ENCODE measurements at places on chromosomes 4 and X. TPM values are rescaled to one million over a fixed set of nuclear protein-coding genes. Genes with fewer than 3 reads are reported as not detected.

Gene CCNI
- 152 TPM for total RNA-seq

Gene MUC7
- total RNA-seq = not detected

Gene NAA15
- 71.5 TPM for total RNA-seq

GRCh38 chr4:155207534-155208257 lies 740 bp upstream of the NPY2R start:
- no peak for DNase-seq
- peaks cover 30% of the 10 kb centered on the region for H3K27me3 ChIP-seq
- no peak overlapping the region for H3K4me3 ChIP-seq

Gene RNF113A
- total RNA-seq = 21.6 TPM

Gene SMIM43
- not detected for total RNA-seq

DNA sequence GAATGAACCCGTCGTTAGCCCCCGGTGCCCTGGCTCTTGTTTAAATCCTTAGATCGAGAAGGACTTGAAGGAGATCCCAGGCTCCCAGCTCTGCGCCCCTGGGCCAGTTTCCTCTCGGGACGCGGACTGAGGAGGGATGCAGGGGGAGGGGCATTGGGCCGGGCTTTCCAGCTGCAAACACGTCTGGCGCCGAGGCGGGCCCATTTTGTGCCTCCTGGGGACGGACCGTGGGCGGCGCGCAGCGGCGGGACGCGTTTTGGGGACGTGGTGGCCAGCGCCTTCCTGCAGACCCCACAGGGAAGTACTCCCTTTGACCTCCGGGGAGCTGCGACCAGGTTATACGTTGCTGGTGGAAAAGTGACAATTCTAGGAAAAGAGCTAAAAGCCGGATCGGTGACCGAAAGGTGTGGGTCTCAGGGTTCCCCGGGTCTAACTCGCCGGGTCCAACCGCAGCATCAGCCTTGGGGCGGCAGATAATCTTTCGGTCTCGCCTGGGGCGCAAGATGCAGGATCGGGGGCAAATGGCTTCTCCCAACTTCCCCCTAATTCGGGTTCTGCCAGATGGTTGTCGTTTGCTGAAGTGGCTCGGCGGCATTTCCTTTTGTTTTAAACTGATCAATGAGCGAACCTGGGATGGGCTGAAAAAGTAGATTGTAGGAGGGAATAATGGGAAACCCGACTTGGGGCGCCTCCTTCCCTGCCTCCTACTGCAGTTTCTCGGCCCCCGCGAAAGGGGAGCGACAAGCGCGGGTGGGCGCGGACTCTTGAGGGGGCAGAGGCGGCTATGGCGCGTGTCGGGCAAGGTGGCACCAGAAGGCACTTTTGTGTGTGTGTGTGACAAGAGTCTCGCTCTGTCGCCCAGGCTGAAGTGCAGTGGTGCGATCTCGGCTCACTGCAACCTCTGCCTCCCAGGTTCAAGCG lies 2.9 kb downstream of the PDGFRA start:
- H3K27ac ChIP-seq = no peak overlapping the region
- H3K27me3 ChIP-seq = peaks cover 40% of the 10 kb centered on the region
- no peaks in the 10 kb centered on the region for H3K36me3 ChIP-seq

DNA sequence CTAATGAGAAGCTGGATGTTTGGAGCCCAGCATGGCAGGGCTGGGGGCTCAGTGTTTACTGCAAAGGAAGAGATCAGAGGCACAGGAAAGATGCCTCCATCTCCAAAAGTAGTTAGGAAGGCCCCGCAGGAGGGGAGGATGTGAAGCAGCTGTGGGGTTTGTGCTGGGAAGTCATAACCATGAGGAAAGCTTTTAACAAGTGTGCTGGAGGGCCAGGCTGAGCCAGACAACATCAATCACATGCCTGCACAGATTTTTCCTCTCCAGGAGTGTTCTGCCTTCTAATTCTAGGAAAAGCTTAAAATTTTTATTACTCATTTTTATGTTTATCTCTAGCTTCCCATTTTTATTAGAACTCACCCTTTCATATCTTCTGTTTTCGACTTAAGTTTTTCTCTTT lies 65.4 kb downstream of the GPR82 start:
- H3K36me3 ChIP-seq = no peaks in the 10 kb centered on the region
- peaks cover 5% of the 10 kb centered on the region for H3K4me1 ChIP-seq
- H3K27ac ChIP-seq = no peak overlapping the region

Gene MAOA
- total RNA-seq = 1.8 TPM

DNA sequence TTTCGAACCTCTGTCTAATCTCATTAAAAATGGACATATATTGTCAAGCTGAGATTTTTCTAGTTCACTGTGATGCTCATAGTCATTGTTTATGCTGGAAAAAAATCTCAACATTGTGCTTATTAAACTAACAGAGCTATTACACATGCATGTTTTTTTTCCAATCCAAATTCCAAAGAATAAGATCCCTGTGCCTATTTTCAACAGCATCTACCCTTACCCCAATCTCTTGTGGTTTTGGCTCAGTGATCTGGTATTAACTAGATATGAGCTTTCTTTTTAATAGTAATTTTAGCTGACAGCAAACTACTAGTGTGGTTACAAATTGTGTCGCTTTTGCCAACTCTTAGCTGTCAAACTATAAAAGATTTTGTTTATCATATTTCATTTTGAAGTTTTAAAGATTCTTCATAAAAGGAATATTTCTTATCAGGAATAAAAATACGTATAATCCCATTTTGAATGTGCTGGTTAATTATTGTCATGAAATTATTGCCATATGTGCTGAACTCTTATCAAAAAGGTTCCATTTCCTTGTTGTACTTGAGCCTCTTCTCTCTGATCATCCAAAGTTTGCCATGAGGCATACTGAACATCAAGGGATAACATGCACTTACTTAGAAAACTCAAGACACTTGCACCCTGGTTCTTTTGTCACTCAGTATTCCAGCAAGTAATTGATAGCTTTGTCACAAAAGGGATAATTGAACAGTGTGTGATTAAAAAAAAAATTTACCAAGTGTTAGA lies 241.2 kb downstream of the ARHGAP24 start:
- H3K4me1 ChIP-seq = no peaks in the 10 kb centered on the region
- no peak overlapping the region for H3K4me3 ChIP-seq
- H3K27me3 ChIP-seq = no peaks in the 10 kb centered on the region

DNA sequence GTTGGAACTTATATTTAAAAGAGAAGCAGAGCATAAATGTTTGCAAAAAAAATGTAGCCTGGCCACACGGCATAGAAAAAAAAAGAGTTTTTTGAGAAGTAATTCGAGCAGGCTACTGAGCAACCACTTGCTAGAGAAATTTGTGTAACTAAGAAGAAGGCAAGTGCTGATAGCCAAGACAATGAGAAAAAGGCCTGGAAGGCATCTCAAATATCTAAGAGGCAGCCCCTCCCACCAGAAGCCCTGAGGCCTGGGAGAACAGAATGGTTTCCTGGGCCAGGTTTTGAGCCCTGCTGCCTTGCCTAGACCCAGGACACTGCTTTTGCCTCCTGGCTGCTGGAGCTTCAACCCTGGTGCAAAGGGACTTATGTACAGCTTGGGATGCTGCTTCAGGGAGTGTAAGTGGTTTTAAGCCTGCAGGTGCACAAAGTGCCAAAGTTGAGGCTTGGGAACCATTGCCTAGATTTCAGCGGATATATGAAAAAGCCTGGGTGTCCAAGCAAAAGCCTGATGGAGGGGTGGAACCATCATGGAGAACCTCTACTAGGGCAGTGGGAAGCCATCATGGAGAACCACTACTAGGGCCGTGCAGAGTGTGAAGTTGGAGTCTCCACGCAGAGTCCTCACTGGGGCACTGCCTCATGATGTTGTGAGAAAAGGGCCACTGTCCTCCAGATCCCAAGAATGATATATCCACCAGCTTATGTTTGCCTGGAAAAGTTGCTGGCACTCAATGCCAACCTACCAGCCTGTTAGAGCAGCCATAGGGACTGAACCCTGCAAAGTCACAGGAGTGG lies 9.7 kb downstream of the TECRL start:
- peaks cover 13% of the 10 kb centered on the region for H3K36me3 ChIP-seq
- no peak overlapping the region for H3K4me3 ChIP-seq
- DNase-seq = no peak
- H3K27ac ChIP-seq = no peak overlapping the region

Gene ETDB
- total RNA-seq = not detected

GRCh38 chr4:139267301-139267700 lies 12.7 kb downstream of the MGARP start:
- H3K4me3 ChIP-seq = peak overlapping the region; percentile 80
- H3K27me3 ChIP-seq = no peaks in the 10 kb centered on the region
- DNase-seq = no peak
- peaks cover 16% of the 10 kb centered on the region for H3K4me1 ChIP-seq
- peak overlapping the region; percentile 72 for H3K27ac ChIP-seq
- no peaks in the 10 kb centered on the region for H3K36me3 ChIP-seq

Gene ARHGEF38
- total RNA-seq = not detected

DNA sequence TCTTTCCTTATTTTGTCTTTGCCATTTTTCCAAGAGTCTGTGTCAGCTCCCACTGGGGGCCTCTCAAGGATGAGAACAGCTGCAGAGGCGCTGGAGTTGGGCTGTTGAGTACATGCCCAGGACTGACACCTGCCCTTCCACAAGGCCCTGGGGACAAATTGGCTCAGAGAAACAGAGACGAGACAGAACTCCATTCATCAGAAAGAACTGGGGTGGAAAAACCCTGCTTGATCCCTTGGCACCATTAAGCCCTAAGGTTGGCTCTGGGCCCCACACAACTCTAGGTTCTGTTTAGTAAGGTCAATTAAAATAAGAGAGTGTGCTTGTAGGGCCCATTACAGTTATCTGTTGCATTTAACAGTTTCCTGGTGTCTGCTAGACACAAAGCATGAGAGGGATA lies 63.6 kb downstream of the DCX start:
- H3K4me1 ChIP-seq = no peaks in the 10 kb centered on the region
- H3K4me3 ChIP-seq = no peak overlapping the region
- H3K36me3 ChIP-seq = no peaks in the 10 kb centered on the region
- no peak for DNase-seq
- no peaks in the 10 kb centered on the region for H3K27me3 ChIP-seq
- no peak overlapping the region for H3K27ac ChIP-seq

DNA sequence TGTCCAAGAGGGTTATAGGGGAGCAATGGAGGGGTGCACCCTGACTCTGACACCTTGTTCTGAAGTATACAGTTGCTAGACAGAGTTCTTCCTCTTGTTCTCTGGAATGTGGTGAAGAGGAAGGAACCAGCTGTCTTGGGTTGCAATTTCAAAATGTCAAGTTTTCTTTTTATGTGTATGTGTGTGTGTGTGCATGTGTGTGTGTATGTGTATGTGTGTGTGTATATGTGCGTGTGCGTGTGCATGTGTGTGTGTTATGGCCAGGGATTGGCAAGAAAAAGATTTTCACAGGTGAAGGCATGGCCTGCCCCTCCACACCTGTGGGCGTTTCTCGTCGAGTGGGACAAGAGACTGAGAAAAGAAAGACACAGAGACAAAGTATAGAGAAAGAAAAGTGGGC lies 81.6 kb upstream of the ADGRA3 start:
- no peak overlapping the region for H3K4me3 ChIP-seq
- no peak for DNase-seq
- no peaks in the 10 kb centered on the region for H3K4me1 ChIP-seq
- H3K27ac ChIP-seq = no peak overlapping the region
- no peaks in the 10 kb centered on the region for H3K36me3 ChIP-seq

GRCh38 chr4:163462556-163462955 lies 11.0 kb downstream of the TKTL2 start:
- DNase-seq = no peak
- H3K27me3 ChIP-seq = peaks cover 27% of the 10 kb centered on the region
- no peak overlapping the region for H3K4me3 ChIP-seq
- no peaks in the 10 kb centered on the region for H3K36me3 ChIP-seq
- H3K27ac ChIP-seq = no peak overlapping the region
- H3K4me1 ChIP-seq = no peaks in the 10 kb centered on the region

DNA sequence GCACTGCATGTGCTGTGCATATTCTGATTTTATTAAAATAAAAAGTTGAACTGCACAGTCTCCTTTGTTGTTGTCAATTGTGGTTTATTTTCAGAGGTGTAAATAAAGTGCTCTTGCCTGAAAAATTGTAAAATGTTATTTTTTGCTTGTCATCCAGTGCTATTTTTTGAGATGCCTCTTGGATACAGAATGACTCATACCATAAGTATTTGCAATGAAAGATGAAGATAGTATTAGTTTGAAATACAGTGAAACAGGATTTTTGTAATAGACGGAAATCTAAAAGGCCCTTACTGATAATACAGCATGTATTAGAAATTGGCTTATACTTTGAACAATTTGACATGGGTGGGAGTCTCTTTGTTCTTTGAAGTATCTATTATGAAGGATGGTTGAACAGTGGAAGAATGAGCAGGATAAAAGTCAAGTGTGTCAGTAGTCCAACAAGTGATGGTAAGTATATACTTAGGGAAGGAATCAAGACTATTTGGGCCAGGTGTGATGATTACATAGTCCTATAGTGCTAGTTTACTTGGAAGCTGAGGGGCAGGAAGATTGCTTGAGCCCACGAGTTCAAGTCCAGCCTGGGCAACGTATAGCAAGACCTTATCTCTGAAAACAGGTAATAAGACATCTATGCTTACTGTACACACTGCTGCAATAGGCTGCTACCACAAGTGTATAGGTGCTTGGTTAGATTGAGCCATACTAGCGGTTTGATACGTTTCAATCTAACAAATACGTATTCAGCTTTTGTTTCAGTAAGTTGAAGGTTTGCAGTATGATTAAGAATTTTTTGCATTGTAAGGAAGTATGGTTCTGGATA lies 16.4 kb downstream of the DDX3X start:
- H3K27me3 ChIP-seq = no peaks in the 10 kb centered on the region
- peaks cover 23% of the 10 kb centered on the region for H3K36me3 ChIP-seq
- DNase-seq = no peak
- H3K4me3 ChIP-seq = no peak overlapping the region
- no peak overlapping the region for H3K27ac ChIP-seq

GRCh38 chr4:602559-602942 lies 22.8 kb upstream of the PDE6B start:
- peaks cover 14% of the 10 kb centered on the region for H3K4me1 ChIP-seq
- H3K27ac ChIP-seq = no peak overlapping the region
- H3K4me3 ChIP-seq = no peak overlapping the region
- DNase-seq = no peak
- H3K36me3 ChIP-seq = no peaks in the 10 kb centered on the region

GRCh38 chr4:33924811-33925210 lies 2319.5 kb downstream of the ARAP2 start:
- H3K4me3 ChIP-seq = no peak overlapping the region
- peaks cover 8% of the 10 kb centered on the region for H3K36me3 ChIP-seq
- no peak for DNase-seq

DNA sequence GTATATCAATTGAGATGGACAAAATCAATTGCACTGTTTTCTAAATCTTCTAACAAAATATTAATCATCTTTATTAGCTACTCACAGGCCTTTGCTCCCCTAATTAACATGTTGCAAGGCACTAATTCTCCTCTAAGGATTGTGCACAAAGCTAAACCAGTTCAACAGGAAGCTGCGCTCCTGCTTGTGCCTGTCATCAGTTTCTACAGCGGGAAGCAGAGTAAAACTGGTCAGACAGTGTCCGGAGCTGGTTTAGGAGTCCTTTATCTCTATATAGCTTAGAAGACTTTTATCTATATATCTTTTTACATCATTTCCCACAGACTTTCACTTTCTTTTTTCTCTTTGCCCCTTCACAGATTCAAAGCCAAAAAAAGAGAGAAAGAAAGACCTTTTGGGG lies 79.1 kb downstream of the ELOVL6 start:
- H3K27ac ChIP-seq = no peak overlapping the region
- no peak for DNase-seq
- peaks cover 6% of the 10 kb centered on the region for H3K36me3 ChIP-seq
- no peak overlapping the region for H3K4me3 ChIP-seq
- no peaks in the 10 kb centered on the region for H3K27me3 ChIP-seq

Gene CCNB3
- 0.74 TPM for total RNA-seq

Gene CPZ
- total RNA-seq = not detected

Measured in natural killer cell treated with Interleukin-12 subunit alpha and Interleukin-12 subunit beta and Interleukin-15 and Interleukin-18, amount 100 ng/mL, for 72 hours (primary cell).